ENCODE measurements at places on chromosomes 3 and 15.

GRCh38 chr15:99006904-99007495, 592 bp downstream of the PGPEP1L start:
- no peak for DNase-seq

GRCh38 chr15:66294157-66294931, 976 bp downstream of the DIS3L start:
- DNase-seq = peak; percentile 42

DNA sequence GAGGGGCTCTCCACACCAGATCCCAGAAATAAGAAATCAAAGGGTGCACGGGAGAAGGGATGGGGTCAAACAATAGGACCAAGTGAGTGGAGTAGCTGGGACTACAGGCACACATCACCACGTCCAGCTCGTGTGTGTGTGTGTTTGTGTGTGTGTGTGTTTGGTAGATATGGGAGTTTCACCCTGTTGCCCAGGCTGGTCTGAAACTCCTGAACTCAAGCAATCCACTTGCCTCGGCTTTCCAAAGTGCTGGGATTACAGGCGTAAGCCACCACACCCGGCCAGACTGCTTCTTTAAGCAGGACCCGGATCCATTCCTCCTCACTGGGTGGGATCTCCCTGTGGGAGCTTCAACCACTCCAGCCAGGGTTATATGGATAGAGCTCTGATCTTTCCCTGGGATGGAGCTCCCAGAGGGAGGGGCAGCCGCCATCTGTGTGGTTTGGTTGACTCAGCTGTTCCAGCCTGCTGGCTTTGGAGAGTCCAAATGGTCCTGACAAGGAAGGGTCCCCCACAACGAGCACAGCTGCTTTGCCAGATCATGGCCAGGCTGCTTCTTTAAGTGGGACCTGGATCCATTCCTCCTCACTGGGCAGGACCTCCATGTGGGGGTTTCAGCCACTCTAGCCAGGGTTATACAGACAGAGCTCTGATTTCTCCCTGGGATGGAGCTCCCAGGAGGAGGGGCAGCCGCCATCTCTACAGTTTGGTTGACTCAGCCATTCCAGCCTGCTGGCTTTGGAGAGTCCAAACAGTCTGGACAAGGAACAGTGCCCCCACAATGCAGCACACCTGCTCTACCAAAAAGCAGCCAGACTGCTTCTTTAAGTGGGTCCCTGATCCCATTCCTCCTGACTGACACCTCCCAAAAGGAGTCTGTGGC, 9.1 kb upstream of the AVEN start:
- DNase-seq = no peak

GRCh38 chr3:31777092-31777491, 204.0 kb downstream of the OSBPL10 start:
- DNase-seq = peak; percentile 43

DNA sequence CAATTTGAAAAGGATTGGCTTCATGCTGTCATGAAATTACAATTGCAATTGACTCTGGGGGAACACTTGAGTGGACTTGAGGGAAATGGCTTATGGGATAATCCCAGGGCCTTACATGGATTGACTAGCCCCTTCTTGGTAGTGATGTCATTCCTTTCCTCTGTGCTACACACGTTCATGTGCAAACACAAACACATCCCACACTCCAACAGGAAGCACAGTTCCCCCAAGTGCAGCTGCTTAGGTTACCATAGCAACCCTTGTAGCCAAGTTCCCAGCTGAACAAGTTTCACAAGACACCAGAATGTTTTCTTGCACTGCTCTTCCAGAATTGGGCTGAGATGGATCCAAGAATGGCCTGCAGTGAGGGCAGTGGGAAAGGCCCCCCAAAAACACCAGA, 217.0 kb downstream of the ZNF621 start:
- no peak for DNase-seq

GRCh38 chr15:40830884-40831283, 2.4 kb upstream of the PPP1R14D start:
- no peak for DNase-seq

DNA sequence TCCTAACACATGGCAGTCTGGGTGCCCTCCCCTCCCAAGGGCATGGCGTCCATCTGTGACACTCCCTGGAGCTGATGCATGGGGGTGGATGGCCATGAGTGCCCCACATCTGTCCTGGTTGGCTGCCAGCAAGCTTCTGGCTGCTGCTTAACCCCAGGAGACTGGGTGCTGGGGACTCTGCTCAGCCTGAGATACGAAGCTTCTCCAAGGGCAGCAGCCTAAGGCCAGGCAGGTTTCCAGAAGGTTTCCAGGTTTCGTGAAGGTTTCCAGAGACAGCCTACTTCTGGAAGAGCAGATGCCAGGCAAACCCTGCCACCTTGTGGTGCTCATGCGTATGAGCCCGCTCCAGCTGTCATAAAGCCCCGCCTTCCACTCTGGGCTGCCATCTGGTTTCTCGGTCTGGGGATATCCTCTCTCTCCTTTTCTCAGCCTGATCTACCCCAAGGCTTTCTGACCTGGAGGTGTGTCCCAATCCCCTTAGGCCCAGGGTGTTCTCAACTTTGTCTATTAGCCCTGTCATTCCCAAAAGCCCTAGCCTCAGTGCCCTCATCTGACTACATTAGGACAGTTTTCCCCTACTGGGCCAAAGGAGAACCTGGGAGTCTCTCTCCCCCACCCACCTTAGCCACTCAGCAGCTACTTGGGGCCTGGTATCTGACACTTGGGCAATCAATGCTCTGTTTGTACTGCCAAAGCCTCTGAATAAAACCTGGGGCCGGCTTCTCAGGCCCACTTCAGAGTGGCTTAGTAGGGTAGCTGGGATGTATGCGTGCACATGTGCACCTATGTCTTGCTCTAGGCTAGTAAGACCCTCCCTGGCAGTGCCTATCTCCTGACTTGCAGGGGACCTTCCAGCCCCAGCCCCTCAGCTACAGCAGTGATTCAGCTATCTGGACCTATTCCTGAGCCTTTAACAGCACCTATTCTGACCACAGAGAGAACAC, 12.0 kb downstream of the MRPL46 start:
- peak; percentile 76 for DNase-seq

DNA sequence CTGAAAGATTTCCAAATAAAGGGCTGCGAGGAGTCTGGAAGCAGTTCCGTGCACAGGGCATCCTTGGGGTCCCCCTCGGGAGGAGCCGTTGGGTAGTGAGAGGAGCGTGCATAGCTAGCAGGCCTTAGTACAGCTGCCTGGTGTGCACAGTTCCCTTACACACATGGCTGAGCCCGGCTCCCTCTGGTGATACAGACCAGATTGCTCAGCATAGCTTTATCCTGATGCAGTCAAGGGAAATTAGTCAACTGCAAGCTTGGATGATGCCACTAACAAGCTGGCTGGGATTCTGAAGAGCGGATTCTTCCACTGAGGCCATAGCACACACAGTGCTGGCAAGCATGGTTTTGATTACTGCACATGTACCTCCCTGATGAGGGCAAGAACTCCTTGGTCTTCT, 349.4 kb downstream of the LRTM1 start:
- no peak for DNase-seq

- DNase-seq = peak; percentile 52
Observed at GRCh38 chr3:104273046-104273649, 1093.6 kb upstream of the ALCAM start.

GRCh38 chr15:47614360-47615011, 102.8 kb upstream of the SEMA6D start:
- DNase-seq = no peak

DNA sequence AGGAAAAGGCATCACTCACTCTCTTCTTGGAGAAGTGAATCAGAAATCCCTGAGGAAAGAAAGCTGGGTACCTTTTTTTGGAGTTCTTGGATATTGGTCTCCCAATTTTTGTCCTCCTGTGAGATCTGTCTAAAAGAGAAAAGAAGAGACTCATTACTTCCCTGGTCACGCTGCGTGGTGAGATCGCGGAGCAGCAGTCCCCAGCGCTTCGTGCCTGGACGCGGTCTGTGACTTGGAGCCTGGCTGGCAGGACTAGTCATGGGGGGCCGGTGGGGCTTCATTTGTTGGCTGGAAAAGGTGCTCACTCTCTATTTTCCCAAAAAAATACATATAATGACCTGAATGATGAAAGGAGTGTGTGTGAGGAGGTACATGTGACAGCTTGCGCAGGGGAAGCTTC, 144.0 kb downstream of the OCA2 start:
- no peak for DNase-seq

- DNase-seq = no peak
Observed at GRCh38 chr15:74655424-74655823, 39.8 kb downstream of the CLK3 start.

- DNase-seq = no peak
Observed at GRCh38 chr3:50444782-50445181, 58.7 kb downstream of the CACNA2D2 start.

- DNase-seq = no peak
Observed at GRCh38 chr3:138845181-138845601, 10.5 kb upstream of the PIK3CB start.

DNA sequence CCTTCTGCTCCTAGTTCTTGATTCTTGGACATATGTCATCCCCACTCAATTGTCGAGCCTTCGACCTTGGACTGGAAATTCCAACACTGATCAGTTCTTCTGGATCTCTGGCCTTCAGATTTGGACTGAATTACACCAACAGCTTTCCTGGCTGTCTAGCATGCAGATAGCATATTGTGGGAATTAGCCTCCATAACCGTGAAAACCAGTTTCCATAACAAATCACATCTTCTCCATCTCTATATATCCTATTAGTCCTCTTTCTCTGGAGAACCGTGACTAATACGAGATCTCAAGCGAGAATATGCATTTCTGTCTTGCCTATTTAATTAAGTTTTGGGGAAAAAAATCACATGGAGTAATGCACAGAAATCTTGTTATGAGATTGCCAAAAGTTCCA, 8.8 kb upstream of the BCHE start:
- DNase-seq = no peak

- DNase-seq = no peak
Observed at GRCh38 chr3:20052851-20053250, 12.6 kb downstream of the KAT2B start.

GRCh38 chr3:193826159-193826795, 233.3 kb downstream of the OPA1 start:
- peak; percentile 76 for DNase-seq

- DNase-seq = no peak
Observed at GRCh38 chr3:197955892-197956477, 4.0 kb upstream of the LMLN start.

DNA sequence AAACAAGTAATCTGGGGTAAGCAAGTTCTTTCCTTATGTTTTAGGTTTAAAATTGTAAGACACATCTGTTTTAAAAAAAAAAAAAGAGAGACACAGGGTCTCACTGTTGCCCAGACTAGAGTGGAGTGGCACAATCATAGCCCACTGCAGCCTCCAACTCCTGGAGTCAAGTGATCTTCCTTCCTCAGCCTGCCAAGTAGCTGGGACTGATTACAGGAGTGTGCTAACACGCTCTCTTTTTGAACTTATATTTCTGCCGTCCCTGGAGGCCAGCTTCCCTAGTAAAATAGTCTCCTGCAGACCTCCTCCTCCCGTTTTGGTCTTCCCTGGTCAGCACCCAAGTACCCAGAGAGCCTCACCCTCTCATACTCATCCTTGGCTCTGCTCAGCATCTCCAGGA, 35.5 kb downstream of the DCP1A start:
- no peak for DNase-seq

- DNase-seq = no peak
Observed at GRCh38 chr3:15390460-15390859, 36.9 kb downstream of the METTL6 start.

DNA sequence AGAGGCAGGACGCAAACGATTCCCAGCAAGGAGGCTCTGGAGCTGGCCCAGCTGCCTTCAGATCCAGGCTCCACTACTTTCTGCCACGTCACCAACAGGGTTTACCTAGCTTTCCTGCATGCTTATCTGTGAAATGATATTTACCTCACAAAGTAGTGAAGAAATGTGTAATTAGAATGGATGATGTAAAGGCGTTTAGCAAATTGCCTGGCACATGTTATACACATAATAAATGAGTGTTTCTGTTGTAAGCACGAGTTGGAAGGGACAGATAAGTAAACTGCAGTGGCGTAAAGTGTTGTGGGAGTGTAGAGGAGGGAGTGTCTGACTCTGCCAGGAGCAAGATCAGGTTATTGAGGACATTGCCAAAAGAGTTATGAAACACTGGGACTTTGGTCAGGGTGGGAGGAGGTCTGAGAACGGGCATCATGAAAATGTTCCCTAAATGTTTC, 3.5 kb upstream of the CHAC1 start:
- DNase-seq = no peak

DNA sequence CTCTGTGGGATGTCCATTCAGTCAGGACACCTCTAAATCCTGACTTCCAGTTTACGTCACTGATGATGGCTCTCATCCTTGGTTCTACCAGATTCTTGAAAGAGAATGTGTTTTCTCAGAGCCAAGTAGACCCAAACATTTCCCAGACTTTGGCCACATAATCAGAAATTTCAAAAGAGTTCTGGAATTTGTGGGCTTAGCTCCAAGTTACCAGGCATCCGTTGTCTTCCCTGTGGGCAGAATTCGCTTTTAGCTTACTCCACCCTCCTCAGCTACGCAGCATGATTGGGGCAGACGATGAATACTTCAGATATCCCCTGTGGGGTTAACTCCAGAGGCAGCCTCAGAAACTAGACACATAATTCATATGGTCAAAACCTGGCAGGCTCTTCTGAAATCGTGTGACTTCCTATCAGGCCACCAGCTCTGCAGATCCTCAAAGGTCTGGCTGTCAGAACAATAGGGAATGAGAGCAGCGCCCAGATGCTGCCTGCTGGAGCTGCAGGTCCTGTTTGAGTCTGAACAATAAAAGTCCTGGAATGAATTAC, 30.6 kb downstream of the CRTC3 start:
- peak; percentile 49 for DNase-seq

GRCh38 chr15:84387086-84387485, 151.5 kb downstream of the GOLGA6L4 start:
- DNase-seq = no peak

DNA sequence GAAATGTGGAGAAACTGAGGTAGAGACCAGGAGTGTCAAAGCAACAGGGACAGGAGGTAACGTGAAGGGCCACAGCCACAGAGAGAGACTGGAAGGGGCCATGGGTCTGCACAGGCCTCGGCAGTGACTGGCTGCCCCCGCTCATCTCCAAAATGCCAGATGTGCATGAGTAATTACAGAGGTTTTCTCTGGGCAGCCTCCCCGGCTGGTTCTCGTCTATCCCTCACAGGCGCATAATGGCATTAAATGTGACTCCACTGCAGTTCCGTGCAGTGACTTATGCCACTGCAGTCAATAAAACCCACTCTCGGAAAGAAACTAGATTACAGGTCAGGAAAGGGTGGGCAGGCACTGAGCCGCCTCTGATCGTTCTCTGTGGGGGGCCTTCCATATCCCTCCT, 74.7 kb downstream of the WDR76 start:
- DNase-seq = no peak

Measured in epithelial cell of esophagus (primary cell).